Esophagus squamous epithelium (tissue), 5 donors: ENCODE measurements at places on chromosomes 3 and 15.

DNA sequence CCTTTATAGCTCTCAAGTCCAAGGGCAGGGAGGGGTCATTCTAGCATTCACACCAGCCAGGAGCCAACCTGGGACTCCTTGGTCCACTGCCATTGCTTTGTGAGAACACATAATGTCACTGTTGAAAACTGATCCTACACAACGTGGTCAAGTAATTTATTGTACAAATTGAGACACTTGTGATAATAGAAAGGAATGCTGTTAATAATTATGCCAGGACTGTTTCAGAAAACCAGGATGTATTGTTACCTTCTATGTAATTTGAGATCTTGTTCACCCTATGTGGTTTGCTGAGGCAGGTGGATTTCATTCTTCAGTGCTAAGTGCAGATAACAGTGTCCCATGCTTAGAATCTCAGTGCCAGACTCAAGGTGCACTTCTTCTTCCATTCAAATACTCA lies 33.3 kb downstream of the TMCO5A start:
- DNase-seq, result no peak

GRCh38 chr3:110106805-110107204 lies 769.5 kb upstream of the DPPA4 start:
- no peak for DNase-seq

DNA sequence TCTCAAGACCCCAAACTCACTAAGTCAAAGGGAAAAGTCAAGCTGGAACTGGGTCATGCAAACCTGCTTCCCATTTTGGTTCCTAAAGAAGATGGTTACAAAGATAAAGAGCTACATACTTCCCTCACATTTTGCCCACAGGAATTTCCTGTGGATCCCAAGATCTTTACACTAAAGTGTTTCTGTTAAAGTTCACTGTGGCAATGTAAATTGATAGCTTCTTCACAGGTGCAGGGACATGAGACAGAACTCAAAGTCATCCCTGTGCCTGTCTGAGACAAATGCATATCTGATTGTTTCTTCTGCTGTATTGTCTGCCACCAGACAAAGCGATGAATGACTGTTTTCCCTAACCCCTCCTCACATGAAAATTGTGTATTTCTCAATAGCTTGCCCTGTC lies 567.8 kb downstream of the ZIC1 start:
- no peak for DNase-seq

- DNase-seq, result no peak
These were observed 53.8 kb downstream of the CCDC66 start for GRCh38 chr3:56610669-56611335.

DNA sequence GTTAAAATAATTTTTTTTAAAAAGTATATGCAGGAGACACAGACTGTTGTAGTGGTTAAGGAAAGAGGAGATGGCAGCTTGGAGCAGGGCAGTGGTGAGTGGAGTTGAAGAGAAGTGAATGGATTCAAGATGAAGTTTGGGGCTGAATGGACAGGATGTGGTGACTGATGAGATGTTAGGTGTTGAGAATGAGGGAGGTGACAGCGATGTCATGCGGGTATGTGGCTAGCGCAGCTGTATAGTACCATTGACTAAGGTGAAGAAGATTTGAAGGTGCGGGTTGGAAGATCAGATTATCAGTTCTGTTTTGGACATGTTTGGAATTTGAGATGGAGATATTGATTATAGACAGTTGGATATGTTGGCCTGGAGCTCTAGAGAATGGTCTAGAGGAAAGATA lies 20.1 kb downstream of the FBXO22 start:
- DNase-seq, result no peak

DNA sequence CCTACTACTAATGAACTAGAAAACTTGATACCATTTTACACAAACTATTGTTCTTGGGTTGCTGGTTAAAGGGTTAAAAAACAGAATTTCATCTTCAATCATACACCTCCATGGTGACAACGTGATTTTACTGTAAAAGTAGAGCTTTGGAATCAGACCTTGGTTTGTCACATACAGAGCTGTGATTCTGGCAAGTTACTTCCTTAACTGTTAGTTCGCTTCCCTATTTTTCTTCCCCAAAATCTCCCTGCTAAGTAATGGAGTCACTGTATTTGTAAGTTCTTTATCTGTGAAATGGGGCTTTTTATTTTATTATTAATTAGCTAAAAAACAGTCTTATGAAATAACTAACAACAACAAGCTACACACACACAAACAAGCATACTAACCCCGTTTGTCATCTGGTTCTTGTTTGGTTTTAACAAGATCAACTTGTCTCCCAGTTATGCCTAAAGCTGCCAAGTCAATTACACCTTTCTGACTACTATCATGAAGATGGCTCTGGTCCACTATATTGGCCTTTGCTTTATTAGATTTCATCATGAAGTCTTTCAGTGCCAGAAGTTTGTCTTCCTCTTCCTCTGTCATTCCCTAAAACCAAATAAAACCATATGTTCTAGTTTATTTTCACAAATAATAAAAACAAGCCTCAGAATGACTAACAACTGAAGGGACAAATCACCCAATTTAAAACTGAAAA lies 38.6 kb downstream of the PIK3R4 start:
- no peak for DNase-seq

- DNase-seq, result no peak
These were observed 118.3 kb downstream of the FNDC3B start for GRCh38 chr3:172157564-172158258.

DNA sequence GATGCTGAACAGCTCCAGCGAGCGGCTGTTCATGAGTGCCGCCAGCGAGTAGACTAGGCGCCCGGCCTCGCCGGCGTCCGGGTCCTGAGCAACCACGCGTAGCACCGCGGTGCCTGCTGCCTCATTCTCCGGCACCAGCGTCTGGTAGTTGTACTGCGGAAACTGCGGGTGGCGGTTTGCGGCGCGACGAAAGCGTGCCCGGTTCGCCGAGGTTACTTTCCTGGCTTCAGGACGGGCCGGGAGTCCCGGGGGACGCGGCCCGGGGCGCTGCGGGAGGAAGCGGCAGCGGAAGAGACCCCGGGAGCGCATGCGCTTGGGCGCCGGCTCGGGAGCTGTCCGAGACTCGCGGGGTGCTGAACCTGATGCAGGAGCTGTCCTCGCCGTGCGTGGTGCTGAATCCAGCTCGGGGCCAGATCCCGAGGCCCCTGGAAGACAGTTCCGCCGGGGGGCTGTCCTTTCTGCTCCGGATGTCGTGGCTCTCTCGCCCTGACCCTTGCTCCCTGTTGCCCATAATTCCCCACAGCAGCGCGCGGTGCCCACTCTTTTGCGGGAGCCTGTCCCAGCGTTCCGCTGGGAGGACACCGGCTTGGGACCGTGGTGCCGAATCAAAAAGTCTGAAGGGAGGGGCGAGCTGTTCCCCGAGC lies 1.1 kb downstream of the CELSR3 start:
- DNase-seq, result no peak

- DNase-seq, result no peak
These were observed 461 bp downstream of the COPB2 start for GRCh38 chr3:139388821-139389551.

DNA sequence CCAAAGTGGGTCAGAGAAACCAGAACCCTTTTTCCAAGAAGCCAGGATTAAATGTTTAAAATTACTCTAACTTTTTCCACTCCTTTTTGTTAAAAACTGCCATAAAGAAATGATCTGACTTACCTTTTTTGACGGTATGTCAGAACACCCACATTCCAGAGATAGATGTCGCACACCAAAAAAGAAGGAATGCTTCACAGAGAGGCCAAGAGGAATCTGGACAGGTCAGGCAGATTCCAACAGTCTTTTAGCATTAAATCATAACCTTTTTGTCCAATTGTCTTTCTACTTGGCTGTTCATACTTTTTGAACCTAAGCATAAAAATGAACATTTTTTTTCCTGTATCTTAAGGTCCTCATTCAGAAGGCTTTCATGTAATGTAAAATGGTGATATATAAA lies 846.9 kb downstream of the NSUN3 start:
- no peak for DNase-seq

DNA sequence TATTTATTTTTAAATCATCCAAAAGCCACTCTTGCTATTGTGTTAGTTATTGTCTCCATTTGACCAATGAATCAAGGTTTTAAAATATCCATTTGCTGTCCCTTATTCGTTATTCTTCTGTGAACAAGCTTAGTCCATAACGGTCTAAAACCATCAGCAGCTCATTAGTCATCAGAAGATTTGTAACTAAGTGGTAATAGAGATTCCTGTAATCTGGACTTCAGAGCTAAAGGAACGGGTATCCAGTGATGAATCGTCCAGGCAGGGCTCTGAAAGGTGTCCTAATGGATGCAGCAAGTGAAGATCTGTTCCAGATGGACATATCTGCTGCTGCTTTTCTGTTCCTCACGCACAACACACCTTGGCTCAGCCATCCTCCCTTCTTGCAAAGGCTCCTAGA lies 362.7 kb upstream of the CFAP20DC start:
- no peak for DNase-seq

DNA sequence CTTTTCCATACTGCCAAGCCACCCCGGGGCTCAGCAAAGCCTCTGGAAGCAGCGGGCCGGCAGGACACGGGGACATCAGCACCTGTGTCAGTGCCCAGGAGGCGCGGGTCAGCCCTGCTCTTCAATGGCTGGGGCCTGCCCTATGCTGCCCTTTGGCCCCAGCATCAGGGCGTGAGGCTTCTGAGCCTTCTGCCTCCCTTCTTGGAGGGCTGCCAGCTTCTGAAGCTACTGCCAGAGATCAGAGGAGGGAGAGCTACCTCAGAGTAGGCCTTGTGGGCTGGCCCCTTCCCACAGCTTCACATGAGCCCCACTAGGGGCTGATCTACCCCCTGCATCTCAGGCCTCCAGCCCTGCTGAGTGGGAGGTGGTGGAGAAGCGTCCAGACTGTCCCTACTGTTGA lies 13.0 kb upstream of the TMEM115 start:
- DNase-seq, result no peak

- no peak for DNase-seq
These were observed 187.8 kb downstream of the UACA start for GRCh38 chr15:70575231-70576226.

DNA sequence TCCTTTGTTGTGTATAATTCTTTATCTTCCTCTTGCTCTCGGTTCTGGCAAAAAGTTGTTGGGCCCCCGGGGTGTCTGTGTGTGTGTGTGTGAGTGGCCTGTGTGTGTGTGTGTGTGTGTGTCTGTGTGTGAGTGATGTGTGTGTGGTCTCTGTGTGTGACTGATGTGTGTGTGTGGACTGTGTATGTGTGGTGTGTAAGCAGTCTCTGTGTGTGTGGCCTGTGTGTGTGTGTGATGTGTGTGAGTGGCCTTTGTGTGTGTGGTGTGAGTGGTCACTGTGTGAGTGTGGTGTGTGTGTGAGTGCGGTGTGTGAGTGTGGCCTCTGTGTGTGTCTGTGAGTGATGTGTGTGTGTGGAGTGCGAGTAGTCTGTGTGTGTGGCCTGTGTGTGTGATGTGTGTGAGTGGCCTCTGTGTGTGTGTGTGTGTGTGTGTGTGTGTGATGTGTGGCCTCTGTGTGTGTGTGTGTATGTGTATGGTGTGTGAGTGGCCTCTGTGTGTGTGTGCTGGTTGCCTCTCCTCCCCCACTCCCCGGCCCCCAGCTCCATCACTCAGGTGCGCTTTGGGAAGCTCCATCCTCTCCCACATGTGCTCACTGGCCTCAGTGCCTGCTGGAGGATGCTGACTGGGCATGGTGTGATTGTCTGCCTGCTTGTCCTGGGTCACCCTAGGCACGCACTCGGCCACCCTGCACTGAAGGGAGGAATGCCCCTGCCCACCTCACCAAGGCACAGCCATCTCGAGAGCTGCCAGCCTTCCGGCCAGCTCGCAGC lies 8.8 kb downstream of the LINGO1 start:
- no peak for DNase-seq

GRCh38 chr15:68234060-68234459 lies 4.5 kb upstream of the CLN6 start:
- DNase-seq, result no peak

DNA sequence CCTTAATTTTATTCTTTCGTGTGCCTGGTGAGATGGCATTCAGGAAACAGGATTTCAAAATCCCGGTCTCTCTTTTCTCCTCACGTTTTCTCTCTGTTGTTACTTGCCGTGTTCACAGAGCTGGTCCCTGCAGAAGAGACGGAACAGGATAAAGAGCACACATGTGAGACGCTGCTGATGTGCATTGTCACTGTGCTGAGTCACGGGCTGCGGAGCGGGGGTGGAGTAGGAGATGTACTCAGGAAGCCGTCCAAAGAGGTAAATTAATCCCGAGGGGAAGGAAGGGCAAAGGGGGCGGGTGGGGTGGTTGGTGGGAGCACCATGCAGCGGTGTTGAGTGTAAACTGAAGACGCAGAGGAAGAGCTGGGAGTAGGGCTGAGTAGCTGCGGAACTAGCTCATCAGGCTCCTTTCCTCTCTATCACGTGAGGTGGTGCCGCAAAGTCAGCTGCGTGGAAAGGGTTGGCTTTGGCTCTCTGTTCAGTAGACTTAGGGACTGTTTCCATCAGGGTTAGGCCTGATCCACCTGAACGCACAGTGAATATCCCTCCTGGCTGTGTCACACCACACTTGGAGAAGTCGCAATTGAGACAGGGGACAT lies 164.8 kb upstream of the BHLHE40 start:
- DNase-seq, result no peak

DNA sequence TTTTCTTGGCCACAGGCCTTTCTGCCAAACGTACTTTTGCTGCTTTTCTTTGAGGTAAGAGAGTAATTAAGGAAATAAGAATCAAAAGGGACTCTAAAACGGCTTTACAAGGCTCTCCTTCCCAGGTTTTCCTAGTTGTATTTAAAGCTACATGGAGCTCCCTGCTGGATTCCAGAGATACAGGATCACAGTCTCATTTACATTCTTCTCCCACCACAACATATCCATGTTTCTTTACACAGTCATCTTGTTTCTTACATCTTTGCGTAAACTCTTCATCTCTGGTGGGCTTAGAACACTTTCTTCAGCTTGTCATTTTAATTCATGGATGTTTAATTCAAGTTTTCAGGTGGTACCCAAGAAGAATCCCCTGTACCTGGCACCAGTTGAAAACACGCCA lies 117.6 kb upstream of the BFSP2 start:
- DNase-seq, result no peak

GRCh38 chr3:23325466-23326065 lies 122.4 kb downstream of the UBE2E2 start:
- no peak for DNase-seq

- no peak for DNase-seq
These were observed 24.1 kb upstream of the MINAR1 start for GRCh38 chr15:79408041-79408440.

DNA sequence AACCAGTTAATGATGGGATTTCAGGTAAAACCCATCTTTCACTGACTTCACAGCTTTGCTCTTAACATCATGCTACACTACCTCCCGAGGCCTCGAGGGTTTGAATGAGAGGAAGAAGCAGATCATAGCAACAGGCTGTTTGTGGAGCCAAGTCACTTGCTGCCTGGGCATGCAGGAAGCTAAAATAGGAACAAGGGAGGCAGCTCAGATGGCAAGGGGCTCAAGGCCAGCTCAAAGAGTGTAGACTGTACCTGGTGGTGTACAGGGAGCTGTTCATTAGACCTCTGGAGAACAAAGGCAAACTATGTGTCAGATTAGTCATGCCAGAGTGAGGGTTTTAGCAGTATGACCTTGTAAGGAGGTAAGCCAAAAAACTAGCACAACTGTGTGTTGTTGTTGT lies 28.8 kb downstream of the ARRDC4 start:
- no peak for DNase-seq

- no peak for DNase-seq
These were observed 625.8 kb upstream of the BCHE start for GRCh38 chr3:166462891-166463470.
